ENCODE measurements at places on chromosomes 7 and 10. TPM values are rescaled to one million over a fixed set of nuclear protein-coding genes. Genes with fewer than 3 reads are reported as not detected.

The CALN1 gene
- polyA plus RNA-seq = 0.09 TPM

The EGFR gene
- 22.9 TPM for polyA plus RNA-seq

The RSPH10B gene
- 0.52 TPM for polyA plus RNA-seq

The FXYD4 gene
- not detected for polyA plus RNA-seq

The MNX1 gene
- polyA plus RNA-seq = 14.5 TPM

The MPP7 gene
- 16.2 TPM for polyA plus RNA-seq

The MAD1L1 gene
- 15.1 TPM for polyA plus RNA-seq

GRCh38 chr10:14758994-14759664, 15.6 kb downstream of the FAM107B start:
- DNase-seq = no peak

GRCh38 chr10:89391907-89392756, at the start of gene IFIT1:
TSS of gene IFIT1 (plus strand) at chr10:89392623. CDS start at chr10:89392713, 90 bp downstream.
- DNase-seq = peak; percentile 86

- no peak for DNase-seq
Observed at GRCh38 chr7:100155553-100156317, 2.8 kb downstream of the TRAPPC14 start.

DNA sequence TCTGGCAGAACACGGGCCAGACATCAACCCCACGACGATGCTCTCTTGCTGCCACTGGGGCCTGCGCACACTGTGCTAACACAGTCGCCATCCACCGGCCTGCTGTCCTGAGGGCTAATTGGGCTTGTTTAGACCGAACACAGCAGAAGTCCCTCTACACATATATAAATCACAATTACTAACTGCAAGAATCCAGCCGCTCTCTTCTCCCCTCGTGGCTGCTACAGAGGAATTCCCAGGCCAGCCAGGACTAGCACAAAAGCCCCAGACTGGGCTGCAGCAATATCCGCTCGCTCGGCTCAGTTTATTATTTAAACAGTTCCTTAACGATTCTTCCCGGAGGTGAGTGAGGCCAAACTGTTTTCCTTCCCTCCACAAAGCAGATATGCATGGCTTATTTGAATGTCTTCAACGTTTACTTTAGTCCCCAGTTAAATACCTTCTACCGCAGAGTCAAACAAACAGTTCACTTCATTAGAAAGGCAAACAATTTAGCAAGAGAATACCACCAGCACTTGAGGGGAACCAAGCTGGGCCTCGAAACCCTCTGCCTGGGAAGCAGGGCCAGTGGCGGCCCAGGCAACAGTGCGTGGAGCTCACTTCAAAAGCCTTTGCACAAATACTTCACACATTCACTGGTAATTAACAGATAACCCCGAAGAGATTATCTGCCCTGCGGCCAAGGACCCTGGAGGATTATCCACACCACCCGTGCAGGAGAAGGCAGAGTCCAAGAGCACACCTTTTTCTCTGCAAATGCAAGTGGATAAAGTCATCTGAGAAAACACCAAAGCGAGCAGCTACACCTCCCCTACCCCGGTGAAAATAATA, 145.3 kb downstream of the GLI3 start:
- peak; percentile 70 for DNase-seq

DNA sequence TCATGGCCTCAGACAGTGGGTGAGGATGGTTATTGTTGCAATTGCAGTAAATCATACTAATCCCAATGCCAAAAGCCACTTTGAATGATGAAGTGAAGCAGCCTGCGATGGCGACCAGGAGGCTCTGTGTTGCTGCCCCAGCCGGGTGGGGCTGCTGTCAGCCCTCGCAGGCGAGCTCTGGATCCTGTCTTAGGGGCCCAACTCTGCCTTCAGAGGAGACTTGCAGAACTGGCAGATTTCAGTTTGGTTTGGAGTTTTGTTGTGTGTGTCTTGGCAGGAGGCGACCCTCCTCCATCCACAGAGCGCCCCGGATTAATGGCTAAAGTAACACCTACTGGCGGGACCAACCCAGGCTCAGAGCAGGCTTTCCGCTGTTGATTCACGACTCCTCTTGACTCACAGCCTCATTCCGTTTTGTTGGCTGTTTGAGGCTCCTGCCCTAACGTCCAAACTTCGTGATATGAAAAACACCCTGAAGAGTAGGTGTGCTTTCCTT, 67.9 kb upstream of the BMPER start:
- DNase-seq = no peak

DNA sequence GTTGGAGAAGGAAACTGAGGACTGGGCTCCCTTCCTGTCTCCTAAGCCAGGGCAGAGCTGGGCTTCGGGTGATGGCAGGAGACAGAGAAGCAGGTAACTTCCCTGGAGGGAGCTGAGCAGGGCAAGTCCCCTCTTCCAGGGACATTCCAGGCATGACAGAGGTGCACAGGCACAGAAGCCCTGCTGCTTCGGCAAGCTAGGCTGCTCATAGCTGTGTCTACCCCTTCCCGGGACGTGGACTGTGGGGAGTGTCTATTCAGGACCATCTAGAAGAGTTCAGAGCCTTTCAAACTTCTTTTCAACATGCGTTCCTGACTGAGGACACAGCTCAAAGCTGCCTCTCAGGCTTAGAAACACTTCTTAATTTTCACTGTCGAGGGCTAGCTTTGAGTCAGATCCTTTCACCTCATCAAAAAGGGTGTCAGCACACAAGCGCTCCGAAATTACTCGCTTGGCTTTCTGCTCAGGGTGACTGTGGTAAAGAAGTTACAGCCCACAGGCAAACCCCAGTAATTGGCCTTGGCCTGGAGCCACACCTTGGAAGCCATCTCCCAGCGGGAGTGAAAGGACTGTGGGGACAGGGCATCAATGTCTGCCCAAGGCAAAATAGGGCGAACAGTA, 63.7 kb upstream of the STEAP1B start:
- no peak for DNase-seq

DNA sequence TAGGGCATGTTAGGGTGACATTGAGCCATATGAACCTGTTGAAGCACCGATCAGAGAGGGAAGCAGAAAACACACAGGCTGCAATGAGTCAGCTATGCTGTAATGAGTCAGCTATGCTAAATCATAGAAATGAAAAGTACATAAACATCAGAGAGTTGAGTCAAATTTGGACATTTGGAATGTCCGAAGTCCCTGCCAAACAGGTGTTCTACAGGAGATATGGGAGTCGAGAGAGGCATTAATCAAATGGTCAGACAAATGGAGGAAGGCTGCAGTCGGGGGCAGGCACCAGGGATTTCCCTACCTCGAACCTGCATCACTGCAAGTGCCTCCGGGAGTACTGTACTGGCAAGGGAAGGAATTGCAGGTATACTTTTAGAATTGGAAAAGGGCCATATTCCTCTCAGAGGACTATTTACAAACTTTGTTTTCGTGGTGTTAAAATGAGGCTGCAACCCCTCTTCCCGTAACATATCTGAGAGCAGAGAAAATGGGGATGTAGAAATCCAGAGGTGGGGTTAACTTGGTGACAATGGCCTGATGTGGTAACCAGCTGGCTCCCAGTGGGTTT, 8.8 kb upstream of the ZC3HAV1 start:
- no peak for DNase-seq

- no peak for DNase-seq
Observed at GRCh38 chr10:88521791-88522190, 61.3 kb downstream of the RNLS start.

DNA sequence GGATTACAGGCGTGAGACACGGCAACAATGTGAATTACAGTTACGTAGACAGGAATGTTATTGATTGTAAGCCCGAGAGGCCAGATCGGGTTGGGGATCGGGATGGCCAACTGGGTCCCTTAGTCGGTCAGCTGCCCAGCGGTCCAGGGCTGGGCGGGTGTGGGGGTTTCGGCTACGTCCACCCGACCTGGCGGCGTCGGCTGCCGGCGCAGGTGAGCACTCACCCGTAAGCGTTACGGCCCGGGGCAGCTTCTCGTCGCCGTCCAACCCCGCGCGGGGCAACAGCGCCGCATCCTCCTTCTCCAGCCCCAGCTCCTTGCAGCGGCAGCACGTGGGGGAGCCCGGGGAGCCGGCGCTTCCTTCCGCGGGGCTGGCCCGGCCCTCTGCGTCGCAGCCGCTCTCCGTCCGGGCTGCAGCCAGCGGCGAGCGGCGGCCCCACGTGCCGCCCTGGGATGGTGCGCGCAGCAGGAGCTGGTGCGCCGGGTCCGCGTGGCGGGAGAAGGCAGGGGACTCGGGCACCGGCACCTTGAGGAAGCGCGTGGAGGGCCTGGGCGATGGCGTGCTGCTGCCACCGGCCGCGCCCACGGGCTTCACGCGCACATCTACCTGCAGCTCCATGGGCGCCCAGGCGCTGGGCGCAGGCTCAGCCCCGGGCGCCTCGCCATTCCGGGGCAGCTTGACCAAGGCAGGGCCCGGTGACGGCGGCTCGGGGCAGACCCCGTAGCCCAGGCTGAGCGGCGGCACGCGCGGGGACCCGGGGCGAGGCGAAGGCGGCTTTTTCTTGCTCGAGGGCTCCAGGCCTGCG, 609 bp downstream of the KLRG2 start:
- no peak for DNase-seq

DNA sequence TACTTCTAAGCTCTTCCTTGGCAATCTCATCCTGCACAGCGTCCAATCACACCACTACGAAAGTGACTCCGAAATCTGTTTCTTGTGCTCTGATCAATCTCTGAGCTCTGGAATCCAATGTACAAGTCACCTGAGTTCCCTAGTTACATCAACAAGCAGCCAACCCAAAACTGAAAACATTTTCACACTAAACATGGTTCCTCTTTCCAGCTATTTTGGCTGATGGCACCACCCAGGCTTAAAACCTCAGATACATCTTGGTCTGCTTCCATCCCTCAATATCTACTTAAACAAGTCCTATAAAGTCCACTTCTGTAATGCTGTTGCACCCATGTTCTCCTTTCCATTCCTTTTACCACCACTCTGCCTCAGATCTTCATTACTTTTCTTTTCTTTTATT, 3.6 kb downstream of the BLOC1S2 start:
- no peak for DNase-seq

DNA sequence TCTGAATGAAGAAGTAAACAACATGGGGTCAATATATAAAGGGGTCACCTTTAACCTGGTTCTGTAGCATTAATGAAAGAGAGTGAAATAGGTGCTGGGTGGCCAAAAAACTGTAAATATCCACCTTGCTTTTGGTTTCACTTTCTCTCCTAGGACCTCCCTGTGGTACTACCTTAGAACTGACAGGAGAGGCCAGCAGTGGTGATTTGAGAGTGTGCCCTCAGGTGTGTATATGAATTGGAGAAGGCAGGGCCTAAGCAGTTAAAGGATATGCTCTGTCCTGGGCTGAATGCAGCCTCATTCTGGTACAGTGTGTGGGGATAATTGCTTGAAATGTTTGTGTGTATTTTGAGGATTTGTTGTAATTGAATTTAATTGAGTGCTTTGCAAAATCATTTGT, 62.0 kb downstream of the BBS9 start:
- peak; percentile 34 for DNase-seq

DNA sequence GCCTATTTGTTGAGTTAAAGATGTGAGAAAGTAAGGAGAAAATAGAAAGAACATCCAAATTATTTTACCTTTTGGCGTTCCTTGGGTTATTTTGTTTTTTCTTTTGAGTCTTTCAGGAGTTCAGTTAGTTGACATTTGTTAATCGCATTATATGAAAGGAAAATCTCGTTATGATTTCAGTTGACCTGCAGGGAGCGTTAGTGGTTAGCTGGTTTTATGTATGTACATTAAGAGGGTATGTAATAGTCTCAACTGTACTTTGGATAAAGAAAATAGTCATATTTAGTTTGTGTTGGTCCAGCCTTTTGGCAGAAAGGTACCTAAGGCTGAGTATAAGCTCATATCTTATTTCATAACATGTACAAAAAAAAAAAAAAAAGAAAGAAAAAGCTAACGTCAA, 4.0 kb downstream of the BMPER start:
- DNase-seq = no peak

GRCh38 chr10:1366322-1366691, 310.1 kb downstream of the WDR37 start:
- peak; percentile 14 for DNase-seq

GRCh38 chr7:37923996-37924395, 3.6 kb downstream of the EPDR1 start:
- no peak for DNase-seq

GRCh38 chr10:117775526-117775925, 233.0 kb downstream of the EMX2 start:
- no peak for DNase-seq

DNA sequence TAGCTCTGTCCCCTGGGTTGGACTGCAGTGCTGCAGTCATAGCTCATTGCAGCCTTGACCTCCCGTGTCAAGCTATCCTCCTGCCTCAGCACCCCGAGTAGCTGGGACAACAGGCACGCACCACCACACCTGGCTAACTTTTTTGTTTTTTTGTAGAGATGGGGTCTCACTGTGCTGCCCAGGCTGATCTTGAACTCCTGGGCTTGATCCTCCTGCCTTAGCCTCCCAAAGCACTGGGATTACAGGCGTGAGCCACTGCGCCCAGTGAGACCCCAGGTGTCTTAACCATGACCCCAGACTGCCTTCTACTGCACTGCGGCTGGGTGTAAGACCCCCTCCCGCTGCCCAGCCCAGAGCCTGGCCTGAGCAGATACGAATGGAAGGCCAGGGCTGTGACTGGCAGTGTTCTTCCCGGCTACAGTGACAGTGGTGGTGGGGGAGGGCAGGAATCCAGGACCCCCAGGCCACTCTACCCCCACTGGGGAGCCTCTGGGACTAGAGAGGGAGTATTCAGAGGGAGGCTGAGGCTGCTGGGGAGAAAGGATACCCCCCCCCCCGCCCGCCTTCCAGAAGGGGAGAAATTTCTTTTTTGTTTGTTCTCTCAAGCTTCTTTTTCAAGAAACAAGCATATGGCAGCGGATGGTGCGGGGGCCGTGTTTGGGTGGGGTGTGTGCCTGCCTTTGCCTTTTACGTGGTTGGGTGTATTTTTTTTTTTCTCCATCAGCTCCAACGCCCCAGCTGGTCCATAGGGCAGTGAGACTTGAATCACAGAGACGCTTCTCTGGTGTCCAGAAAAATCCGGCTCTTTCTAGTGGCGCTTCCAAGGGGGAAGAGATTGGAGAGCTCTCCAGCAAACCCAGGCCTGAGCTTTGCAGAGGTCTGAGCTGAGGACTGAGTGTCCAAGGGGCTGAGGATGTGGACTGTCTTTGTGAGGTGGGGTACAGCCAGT, 36.6 kb downstream of the GTF2IRD1 start:
- DNase-seq = no peak

DNA sequence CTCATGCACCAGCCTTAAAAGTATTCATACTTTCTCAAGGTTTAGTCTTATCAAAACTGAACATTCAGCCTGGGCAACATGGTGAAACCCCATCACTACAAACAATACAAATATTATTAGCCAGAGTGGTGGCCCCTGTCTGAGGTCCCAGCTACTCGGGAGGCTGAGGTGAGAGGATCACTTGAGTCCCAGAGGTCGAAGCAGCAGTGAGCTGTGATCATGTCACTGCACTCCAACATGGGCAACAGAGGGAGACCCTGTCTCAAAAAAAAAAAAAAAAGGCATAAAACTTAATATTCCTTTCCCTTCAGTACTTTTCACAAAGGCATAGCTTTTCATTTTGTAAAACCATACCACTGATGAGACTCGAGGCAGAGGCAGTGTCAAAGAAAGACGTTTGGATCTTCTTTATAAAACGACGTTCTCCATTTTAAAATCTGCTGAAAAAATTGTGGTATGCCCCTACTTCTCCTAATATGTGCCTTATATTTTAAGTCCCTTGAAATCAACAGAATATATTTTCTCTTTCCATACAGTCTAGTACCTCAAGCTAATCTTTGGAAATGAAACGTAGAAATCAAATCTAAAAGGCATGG, 1.9 kb downstream of the NSUN6 start:
- DNase-seq = no peak

Measured in large intestine (tissue), 12 donors.